Activated T-helper 9 cell treated with anti-CD3 and anti-CD28 coated beads, Interleukin-2, amount 50 U/mL, for 16 hours (primary cell): ENCODE measurements at places on chromosomes 2 and 18.

- no peak for DNase-seq
Observed at GRCh38 chr2:142716463-142717242, 160.8 kb upstream of the KYNU start.

- no peak for DNase-seq
Observed at GRCh38 chr2:172968061-172968469, 107.6 kb upstream of the MAP3K20 start.

GRCh38 chr2:239106314-239106908 lies 258.5 kb downstream of the TWIST2 start:
- DNase-seq = no peak

DNA sequence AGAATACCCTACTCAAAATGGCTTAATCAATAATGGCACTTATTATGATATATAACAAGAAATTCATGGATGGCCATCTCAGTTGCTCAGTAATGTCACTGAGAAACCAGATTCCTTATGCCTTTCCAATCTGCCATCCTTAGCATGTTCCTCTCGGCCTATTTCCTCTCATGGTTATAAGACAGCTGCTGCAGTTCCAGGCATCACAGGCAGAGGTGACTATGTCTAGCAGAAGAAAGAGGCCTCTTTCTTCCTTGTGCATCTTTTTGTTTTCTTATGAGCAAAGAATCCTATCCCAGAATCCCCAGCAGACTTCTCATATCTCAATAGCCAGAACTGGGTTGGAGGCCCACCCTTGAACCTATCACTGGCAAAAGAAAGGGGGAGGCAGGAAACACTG lies 310.6 kb upstream of the SPRED2 start:
- no peak for DNase-seq

DNA sequence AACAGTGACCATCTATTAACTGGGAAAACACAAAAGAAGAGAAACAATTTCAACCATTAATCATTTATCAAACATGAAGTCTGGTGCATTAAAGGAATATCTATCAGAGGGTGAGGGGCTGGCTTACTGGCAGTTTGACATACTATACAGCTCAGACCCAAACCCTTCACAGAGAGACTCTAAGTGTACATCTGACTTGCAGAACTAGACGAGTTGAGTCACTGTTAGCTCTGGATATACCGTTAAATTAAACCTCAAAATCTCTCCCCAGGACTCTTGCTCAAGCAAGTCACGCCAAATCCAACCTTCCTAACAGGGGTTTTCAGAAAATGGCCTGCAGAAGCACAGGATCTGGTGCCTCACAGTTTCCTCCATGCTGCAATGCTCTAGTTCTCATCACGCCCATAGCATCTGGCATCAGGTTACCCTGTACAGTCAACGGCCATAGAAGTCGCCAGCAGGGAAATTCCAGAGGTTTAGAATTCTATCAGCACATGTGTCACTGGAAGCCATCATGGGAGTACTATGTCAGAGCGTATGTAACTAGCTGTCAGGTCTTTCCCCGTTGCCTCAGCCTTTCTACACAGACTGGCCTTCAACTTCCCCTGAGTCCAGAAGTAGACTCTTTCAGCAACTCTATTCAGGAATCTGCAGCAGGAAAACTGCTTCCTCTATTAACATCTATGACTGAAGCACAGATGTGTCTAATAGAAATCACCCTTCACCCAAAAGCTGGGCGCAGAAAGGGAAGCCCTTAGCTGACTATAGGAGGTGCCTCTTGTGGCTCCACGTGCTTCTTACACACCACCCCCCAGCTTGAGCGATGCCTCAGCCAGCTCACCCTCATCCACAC lies 9.3 kb downstream of the TGOLN2 start:
- DNase-seq = no peak

DNA sequence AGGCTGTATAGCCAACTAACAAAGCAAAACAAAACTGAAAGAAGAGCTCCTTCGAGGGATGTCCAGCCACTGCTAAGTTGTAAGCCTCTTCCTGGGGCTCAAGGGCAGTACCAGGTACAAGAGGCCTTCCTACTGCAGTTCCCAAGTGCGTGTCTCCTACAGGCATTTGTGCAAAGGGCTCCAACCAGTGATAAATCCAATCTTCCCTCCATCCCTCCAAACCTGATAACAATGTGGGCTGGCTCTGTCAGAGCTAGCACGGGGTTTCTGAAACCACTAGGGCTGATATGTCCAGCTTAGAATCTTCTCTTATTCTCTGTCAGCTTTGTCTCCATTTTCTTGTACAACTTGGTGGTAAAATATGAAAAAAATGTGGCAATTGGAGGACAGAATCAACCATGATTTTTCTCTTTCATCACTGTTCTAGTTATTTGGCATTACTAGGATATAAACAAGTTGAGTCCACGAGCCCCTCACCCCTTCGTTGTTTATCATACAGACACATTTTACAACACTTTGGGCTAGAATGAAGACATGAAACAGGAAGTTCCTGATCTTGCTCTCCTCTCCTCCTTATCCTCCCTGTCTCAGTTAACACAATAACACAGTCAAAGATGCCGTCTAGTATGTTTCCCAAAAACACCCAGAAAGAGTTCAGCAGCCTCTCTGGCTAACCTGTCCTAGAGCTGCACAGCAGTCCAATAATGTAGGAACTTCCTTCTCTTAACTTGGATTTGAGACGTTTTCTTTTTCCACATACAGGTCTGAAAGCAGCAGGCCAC lies 35.4 kb upstream of the WIPF1 start:
- DNase-seq = no peak

DNA sequence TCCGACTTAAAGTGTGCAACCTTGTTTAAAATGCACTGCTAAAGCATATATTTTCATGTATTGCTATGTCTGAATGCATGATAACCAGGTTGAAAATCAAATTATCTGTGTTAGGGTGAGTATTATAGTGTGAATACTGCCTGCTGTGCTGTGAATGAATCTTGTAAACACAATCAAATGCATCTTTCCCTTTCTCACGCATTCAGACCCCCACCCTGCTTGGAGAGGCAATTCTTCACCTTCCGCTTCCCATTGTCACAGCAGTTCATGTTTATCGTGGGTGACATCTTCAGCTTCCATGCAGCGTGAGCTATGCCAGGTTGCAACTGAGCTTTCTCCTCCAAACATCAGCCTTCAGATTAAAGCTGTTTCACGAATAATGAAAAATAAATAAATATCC lies 418.0 kb downstream of the MEIS1 start:
- no peak for DNase-seq

DNA sequence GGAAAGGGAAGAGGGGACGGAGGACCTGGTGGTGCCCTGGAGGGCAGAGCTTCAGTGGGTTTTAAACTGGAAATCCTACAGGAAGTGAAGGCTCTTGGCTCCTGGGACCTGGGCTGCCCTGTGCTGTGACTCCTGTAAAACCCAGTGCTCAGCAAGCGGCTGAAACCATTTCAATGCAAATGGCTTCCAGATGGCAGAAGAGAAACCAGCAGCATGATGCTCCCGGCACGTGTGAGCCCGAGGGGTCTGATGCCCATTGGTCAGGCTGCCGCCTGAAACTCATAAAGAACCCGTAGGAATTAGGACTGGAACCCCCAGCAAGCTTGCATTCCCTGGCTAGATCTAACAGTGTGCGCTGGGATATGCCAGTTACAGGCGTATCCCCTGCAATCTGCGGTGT lies 109.2 kb upstream of the THOC1 start:
- DNase-seq = no peak

- no peak for DNase-seq
Observed at GRCh38 chr18:29361843-29362242, 1184.9 kb upstream of the CDH2 start.
